Neural crest cell (in vitro differentiated cells): ENCODE measurements at places on chromosomes 5 and 9.
A peak's percentile ranks its signal among the peaks of the same experiment; 100 is the strongest.

- peaks cover 17% of the 10 kb centered on the region for H3K4me1 ChIP-seq
- no peak overlapping the region for H3K27ac ChIP-seq
- H3K27me3 ChIP-seq, result no peaks in the 10 kb centered on the region
- no peaks in the 10 kb centered on the region for H3K36me3 ChIP-seq
- no peak overlapping the region for H3K4me3 ChIP-seq
- DNase-seq, result no peak
These were observed 51.0 kb upstream of the APC start for GRCh38 chr5:112686675-112687074.

GRCh38 chr5:55413644-55414043, 105.9 kb downstream of the MTREX start:
- no peaks in the 10 kb centered on the region for H3K27me3 ChIP-seq
- DNase-seq, result no peak
- no peak overlapping the region for H3K27ac ChIP-seq
- no peak overlapping the region for H3K4me3 ChIP-seq
- no peaks in the 10 kb centered on the region for H3K4me1 ChIP-seq

DNA sequence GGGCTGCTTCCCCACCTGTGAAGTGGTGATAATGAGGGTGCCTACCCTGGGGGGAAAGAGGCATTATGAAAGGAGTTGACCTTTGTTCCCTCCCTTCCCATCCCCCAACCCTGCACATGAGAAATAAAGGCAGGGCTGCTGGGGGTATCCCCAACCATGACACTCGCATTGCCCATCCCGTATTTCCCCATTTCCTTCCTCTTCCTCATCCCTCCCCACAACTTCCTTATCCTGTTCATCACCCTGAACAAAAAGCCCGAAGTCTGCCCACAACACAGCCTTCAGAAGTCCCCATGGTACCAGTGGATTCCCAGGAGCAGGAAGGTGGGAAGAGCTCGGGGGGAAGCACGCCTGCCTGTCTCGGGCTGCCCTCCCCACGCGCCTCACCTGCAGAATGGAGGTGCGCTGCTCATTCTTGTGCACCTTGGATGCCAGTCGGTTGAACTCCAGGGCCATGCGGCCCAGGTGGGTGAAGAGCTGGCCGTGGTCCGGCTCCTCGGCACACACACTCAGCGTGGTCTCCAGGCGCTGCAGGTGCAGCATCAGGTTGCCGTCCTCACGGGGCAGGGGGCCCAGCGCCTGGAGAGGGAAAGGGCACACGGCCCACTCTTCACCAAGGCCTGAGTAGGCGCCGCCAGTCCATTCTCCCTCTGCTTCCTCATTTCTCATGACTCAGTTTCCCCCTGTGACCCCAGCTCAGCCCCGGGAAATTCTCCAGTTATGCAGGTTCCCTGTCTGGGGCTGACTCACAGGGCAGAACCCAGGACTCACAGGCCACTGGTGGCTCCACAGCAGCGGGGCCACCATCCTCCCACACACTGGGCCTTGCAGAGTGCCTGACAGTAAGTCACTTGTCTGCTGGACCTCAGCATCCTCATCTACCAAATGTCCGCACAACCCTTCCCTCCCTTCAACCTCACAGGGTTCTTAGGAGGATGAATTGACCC, 24.2 kb downstream of the TNIP1 start:
- H3K27ac ChIP-seq, result no peak overlapping the region
- no peak for DNase-seq
- H3K27me3 ChIP-seq, result no peaks in the 10 kb centered on the region
- no peaks in the 10 kb centered on the region for H3K4me1 ChIP-seq
- H3K4me3 ChIP-seq, result no peak overlapping the region

DNA sequence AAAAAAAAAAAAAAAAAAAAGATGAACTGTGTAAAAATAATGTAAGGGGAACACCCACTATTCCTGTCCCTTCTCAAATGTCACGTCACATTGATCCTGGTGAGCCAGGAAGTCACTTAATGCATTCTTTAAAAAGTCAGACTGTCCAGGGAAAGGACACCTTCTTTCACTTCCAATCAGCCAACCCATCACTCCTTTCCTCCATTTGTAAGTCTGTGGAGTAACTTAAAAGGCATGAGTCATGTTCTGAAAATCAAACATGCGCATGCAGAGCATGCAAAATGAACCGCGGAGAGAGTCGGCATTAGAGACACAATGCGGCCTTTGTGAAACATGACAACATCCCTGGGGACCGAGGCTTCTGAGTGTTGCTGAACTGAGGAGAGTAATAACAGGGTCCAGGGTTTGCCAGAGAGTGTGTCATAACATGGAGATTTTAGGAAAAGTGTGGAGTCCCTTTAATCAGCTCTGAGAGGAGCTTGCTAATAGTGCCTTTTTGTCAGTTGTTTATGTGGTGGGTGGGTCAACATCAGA, 77.6 kb upstream of the SEMA6A start:
- peak overlapping the region; percentile 96 for H3K27ac ChIP-seq
- DNase-seq, result peak; percentile 53
- no peaks in the 10 kb centered on the region for H3K27me3 ChIP-seq
- H3K4me1 ChIP-seq, result peaks cover 32% of the 10 kb centered on the region
- peak overlapping the region; percentile 68 for H3K4me3 ChIP-seq

DNA sequence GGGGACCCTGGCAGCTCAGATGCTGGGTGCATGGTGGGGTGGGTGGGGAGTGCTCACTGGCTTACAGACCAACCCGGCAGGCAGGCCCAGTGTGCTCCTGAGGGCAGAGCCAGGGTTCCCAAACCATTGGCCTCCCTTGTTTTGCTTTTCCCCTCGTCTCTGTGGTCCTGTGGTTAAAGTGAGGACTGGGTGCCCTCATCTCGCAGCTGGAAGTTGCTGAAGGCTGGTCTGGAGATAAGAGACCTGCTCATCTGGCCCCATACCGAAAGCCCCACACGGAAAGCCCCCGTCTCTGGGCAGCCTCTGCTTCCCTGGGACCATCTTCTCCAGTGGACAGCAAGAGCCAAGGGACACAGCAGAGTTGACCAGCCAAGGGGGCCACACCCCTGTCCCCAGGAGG, 9.8 kb upstream of the NACC2 start:
- peaks cover 5% of the 10 kb centered on the region for H3K4me1 ChIP-seq
- DNase-seq, result no peak
- peaks cover 4% of the 10 kb centered on the region for H3K27me3 ChIP-seq

- DNase-seq, result no peak
- H3K4me1 ChIP-seq, result peaks cover 6% of the 10 kb centered on the region
- H3K27ac ChIP-seq, result no peak overlapping the region
- no peaks in the 10 kb centered on the region for H3K36me3 ChIP-seq
- H3K27me3 ChIP-seq, result no peaks in the 10 kb centered on the region
- H3K4me3 ChIP-seq, result no peak overlapping the region
These were observed 29.8 kb downstream of the TCF7 start for GRCh38 chr5:134143944-134144941.

DNA sequence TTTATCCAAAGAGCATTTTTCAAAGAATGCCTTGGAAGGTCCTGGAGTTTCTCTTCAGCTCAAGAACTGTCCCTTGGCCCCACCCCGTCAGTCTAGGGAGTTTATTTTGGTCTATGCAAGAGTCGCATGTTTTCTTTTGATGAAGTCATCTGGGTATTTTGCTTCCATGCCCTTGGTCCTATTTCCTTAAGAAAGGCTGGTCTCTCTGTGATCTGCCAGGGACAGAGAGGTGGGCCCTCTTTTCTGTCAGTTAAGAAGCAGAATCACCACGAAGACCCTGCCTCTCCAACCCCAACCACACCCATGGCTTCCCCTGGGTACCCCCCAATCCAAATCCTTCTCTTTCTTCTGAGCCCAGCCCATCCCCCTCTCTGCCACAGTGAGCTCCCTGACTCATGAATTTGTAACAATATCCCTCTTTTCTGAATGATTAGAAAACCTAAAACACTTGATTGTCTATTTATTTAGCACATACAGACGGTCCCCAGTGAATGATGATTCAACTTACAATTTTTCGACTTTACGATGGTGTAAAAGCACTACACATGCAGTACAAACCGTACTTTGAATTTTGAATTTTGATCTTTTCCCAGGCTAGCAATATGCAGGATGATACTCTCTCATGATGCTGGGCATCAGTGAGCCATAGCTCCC, 163.5 kb upstream of the ADRA1B start:
- H3K27me3 ChIP-seq, result no peaks in the 10 kb centered on the region
- no peak for DNase-seq
- H3K4me3 ChIP-seq, result no peak overlapping the region
- no peak overlapping the region for H3K27ac ChIP-seq
- no peaks in the 10 kb centered on the region for H3K36me3 ChIP-seq
- no peaks in the 10 kb centered on the region for H3K4me1 ChIP-seq

DNA sequence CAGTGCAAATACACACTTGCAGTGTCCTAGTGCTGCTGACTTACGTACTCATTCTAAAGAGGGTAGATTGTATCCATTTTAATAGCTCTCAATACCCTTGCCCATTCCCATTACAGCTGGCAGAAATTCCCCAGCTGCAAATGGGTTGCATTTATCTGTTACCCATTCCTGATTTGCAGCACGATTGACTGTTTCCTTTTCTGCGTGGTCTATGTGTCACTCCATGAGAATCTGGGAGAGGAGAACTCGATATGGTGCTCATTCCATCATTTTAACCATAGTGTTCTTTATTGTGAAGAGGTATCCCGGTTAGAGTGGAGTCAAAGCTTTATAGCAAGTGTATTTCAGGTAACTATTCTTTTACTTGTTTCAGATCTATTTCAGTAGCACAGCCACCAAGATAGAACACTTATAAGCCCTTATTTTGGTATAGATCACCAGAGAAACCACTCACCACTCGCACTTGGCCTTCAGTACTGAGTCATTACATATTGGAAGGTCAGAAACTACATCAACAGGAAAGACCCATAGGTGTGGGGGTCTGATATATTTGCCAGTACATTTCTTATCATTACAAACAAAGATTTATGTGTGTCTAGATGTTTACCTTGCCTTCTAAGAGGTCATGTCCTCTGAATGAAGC, 139.5 kb downstream of the MUSK start:
- no peak overlapping the region for H3K27ac ChIP-seq
- no peaks in the 10 kb centered on the region for H3K36me3 ChIP-seq
- no peak for DNase-seq
- H3K4me1 ChIP-seq, result no peaks in the 10 kb centered on the region
- H3K27me3 ChIP-seq, result no peaks in the 10 kb centered on the region

DNA sequence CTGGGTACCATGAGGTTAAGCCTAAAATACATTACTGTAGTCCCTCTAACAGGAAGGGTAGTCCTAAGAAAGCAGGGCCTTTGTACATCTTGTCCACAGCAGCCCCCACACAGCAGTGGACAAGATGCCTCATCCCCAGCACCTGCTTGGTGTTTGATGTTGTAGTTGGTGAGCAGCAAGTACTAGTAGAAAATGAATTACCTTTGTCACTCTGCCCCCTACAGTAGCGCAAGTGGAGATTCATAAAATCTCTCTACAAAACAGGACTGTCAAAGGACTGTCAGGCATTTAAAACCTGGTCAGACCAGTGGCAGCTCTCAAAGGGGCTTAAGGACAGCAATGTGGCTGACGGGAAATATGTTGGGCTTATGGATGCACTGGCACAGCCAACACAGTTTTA, 122.5 kb downstream of the TMEM174 start:
- no peaks in the 10 kb centered on the region for H3K36me3 ChIP-seq
- no peak overlapping the region for H3K27ac ChIP-seq

GRCh38 chr5:138662599-138662998, 87.4 kb upstream of the HSPA9 start:
- DNase-seq, result no peak
- H3K36me3 ChIP-seq, result no peaks in the 10 kb centered on the region
- no peaks in the 10 kb centered on the region for H3K27me3 ChIP-seq
- peaks cover 20% of the 10 kb centered on the region for H3K4me1 ChIP-seq

- H3K27ac ChIP-seq, result no peak overlapping the region
- no peaks in the 10 kb centered on the region for H3K27me3 ChIP-seq
- H3K4me1 ChIP-seq, result peaks cover 4% of the 10 kb centered on the region
- no peak for DNase-seq
These were observed 41.3 kb downstream of the LNPEP start for GRCh38 chr5:96977228-96977627.

DNA sequence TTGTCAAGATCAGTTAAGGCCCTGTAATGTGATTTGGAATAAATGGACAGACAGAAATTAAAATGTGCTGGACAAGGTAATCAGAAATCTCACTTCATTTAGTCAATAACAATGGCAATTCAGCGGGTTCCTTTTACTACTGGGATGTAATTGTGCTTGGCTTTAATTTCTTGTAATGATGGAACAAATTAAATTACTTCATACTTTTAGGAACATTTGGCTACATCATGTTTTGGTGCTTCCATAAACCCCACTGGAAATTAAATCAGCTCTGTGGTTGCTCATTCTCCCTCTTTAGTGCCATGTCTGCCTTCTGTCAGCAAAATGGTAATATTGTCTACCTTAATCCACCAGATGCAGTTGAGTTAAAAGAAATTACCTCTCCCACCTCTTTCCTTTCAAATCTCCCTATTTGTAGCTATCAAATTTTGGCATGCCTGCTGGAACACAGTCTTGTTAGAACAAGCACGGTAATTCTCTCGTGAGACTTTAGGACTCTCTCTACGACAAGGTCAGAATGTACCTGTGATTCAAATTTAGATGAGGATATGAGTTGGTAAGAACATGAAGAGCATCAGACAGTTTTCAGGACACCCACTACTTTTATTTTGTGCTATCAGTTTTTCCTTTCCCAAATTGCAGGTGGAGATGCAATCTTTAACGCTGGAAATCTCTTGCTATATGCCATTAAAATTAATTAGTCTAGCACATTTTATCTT, 476.3 kb downstream of the RAB3C start:
- H3K36me3 ChIP-seq, result no peaks in the 10 kb centered on the region
- no peak overlapping the region for H3K4me3 ChIP-seq
- peaks cover 4% of the 10 kb centered on the region for H3K4me1 ChIP-seq
- no peak overlapping the region for H3K27ac ChIP-seq

DNA sequence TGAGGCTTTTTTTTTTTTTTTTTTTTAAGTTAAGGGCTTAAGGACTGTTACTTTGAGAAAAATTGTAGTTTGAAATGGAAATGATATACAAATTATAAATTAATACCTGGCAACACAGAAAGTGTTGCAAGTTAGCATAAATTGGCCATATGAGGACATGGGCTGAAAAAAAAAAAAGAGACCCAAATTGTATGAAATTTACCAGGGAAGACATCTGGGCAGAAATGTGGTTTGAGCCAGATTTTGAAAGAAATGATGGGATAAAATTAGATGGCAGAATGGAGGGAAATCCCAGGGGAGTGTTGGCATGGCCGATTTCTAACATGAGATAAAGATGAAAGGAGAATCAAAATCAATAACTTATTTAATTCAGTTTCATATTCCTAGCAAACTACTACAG, 472.1 kb downstream of the CTNND2 start:
- H3K27me3 ChIP-seq, result no peaks in the 10 kb centered on the region
- no peak overlapping the region for H3K27ac ChIP-seq
- DNase-seq, result no peak

DNA sequence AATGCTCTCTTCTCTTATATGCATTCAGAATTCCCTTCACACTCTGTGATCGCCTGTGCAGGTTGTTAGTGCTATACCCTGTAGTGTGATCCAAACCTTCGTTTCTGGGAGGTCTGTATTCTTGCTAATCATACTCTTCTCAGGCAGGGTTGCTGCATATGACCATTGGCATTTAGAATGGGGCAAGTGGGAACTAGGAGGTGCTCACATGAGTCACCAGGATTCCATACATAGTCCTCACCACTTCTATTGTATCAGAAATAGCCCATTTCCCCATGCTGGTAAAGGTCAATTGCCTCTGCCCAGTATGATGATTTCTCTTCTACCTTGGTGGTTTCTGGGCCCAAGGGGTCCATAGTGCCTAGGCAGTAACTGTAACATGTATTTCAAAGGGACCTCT, 443.5 kb upstream of the CDH6 start:
- no peaks in the 10 kb centered on the region for H3K27me3 ChIP-seq
- no peak for DNase-seq
- no peaks in the 10 kb centered on the region for H3K36me3 ChIP-seq
- no peak overlapping the region for H3K27ac ChIP-seq
